Activated naive CD8-positive, alpha-beta T cell treated with anti-CD3 and anti-CD28 coated beads for 36 hours (primary cell): ENCODE measurements at places on chromosomes 16 and 17.

DNA sequence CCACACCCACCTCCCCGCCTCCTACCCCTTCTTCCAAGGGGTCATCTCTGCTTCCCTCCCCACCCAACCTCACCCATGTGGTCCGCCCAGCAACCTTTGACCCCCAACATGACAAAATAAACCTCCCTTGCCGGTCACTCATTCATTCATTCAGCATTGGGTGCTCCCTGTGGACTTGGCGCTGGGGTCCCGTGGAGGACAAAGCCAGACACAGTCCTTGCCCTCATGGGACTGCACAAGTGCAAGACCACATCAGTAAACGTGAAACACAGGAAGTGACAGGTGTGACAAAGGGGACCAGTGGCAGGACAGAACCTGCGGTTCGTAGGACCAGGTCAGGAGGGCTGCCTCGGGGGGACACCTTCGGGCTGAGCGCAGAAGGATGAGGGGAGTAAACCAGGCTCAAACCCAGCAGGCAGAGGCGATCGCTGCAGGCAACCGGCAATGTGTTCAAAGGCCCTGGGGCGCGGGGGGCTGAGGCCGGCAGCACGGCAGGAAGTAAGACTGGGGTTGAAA is 185.4 kb downstream of the SEC14L1 start:
- DNase-seq = peak; percentile 45

- no peak for DNase-seq
These were observed 58.2 kb downstream of the CDYL2 start for GRCh38 chr16:80746231-80746630.

DNA sequence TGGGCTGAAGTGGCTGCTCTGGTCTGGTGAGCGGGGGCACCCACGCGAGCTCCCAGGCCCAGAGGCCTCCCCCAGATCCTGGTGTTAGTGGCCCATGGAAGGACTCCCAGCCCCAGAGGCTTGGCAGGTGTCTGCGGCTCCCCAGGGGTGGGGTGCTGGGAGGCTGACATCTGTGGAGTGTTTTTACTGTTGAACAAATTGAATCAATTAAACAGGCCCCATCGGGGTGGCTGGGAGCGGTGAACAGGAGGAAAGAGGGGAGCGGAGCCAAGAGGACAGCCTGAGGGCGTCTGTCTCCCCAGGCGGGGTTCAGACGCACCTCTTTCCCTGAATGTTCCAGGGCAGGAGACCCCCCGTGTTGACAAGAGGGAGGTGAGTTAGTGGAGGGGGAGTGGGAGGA is 29.9 kb downstream of the ACTG1 start:
- DNase-seq = no peak

DNA sequence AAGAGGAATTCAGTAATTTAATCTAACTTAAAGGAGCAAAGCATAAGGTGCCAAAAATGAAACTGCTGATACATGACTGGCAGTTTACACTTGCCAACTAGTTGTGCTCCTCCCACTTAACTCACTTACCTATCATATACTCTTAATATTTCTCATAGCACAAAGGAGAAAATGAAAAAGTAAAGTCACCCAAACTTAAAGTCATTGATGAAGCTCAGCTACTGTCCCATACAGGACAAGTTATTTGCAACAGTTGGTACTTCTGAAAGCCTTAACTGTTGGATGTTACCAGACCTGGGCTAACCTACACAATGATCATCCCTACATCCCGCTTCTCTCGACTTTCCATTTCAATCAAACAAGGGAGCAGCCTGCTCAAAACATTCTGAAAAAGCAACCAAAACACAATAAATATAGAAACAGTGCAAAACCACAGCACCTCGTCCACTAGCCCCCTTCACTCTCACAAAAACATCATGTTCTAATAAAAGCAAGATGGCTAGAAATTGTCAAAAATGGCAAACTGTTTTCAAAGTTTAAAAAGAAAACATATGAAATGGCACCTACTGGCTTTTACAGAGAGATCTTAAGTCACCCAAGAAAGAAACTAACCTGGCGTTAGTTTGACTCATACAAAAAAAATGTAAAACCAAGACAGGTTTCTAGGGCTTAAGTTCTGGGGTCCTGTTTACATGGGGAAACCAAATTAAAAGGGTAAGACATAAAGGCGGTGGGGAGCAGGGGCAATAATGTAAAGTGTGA is 868 bp downstream of the MED13 start:
- DNase-seq = peak; percentile 4

DNA sequence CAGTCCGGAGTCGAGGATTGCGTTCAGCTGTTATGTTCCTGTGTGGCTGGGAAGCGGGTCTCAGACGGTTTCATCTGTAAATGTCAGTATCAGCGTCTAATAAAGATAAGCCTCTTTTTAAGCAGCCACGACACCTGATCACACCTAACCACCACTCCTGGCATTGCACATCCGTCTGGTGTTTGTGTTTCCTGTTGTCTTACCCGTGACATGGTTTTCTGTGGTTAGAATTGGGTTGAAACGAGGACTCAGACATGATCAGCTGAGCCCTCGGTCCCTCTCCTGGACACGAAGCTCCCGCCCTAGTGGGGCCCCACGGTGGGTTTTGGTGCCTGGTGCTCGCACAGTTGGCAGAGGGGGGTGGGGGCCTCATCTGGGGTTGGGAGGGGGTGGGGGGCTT is 18.3 kb downstream of the CPNE7 start:
- DNase-seq = no peak

DNA sequence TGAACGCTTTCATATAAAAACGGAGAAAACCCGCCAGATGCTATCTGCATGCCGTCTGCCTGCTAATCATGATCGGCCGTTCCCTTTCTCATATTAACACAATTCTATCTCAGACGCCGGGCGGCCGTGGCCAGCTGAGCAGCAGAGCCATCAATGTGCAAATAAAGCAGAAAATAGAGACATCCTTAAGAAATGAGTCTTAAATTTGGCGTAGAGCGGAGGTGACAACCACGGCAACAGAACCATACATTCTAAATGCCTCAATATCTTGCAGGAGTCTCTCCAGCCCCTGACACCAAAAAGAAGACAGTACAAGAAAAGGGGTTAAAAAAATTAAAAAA is 2.7 kb upstream of the IRX5 start:
- DNase-seq = no peak

DNA sequence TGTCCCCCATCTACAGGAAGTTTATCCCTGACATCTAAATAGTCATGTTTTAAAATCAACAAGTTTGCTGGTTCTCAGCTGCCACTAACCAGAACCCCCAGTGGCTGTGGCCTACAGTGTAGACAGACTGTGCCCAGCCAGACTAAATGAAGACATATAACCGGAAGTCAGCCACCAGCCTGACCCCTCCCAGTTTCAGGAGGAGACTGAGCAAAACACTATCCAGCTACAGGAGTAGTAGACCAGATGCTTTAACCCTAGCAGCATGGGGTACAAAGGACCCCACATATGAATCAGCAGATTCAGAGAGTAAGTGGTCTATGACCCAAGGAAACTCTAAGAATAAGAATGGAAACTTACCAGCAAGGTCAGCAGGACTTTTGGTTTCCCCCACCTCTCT is 83.4 kb downstream of the HIC1 start:
- DNase-seq = peak; percentile 9

DNA sequence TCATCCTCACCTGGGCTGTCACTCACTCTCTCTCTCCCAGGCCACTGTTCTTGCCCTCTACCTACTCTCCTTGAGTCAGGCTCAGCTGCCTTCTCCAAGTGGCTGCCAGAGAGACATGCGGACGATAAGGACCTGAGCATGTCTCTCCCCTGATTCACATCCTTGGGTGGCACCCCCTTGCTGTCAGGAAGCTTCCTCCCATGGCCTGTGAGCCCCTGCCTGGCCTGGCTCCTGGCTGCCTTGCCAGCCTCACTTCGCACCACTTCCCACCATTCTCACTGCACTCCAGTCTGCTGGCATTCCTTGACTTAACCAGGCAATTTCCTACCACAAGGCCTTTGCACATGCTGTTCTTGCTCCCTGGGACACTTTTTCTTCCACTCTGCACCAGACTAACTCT is 2.7 kb upstream of the ALDH3A1 start:
- DNase-seq = no peak

DNA sequence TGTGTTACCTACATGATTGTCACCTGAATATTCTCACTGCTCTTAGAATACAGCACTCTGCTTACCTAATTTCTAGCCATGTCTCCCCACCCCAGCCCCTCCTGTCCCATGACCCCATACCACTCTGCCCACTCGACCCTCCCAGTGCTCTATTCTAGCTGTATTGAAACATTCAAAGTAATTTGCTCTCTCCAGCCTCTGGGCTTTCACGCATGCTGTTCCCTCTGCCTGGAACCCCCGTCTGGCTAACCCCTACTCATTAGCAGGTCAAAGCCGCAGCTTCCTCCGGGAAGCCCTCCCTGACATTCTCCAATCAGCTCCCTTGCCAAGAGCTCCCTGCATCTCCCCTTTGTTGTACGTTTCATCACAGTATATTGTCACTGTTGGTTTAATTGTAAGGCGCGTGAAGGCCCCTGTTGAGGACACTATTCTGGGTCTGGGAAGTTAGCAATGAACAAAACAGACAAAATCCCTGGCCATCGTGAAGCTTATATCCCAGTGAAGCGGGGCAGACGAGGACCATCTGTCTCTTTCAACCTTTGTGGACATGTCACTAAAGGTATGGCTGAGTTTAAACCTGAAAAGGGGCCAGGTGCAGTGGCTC is 72.3 kb upstream of the LHX1 start:
- no peak for DNase-seq

GRCh38 chr16:73998707-73999106 is 297.9 kb upstream of the PSMD7 start:
- no peak for DNase-seq

GRCh38 chr17:64662774-64663367 is 764 bp upstream of the SMURF2 start:
- no peak for DNase-seq

DNA sequence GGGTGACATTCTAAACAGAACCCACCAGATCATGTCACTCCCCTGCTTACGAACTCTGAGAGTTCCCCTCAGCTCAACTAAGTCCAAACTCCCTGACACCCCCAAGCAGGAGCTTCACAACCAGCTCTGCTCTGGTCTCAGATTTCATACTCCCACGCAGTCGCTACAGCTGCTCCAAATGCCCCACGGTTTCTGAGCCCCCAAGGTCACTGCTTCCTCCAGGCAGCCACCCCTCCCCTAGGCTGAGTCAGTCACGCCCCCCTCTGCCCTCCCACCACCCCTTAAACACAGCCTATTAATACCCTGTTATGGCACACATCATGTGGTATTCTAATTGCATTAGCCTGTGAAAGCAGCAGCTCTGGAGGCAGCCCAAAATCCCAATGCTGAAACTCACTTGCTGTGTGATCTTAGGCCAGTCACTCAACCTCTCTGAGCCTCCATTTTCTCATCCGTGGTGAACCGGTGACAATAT is 51.5 kb downstream of the GSG1L start:
- no peak for DNase-seq

- DNase-seq = no peak
These were observed 5.0 kb upstream of the SPIRE2 start for GRCh38 chr16:89823087-89823823.

DNA sequence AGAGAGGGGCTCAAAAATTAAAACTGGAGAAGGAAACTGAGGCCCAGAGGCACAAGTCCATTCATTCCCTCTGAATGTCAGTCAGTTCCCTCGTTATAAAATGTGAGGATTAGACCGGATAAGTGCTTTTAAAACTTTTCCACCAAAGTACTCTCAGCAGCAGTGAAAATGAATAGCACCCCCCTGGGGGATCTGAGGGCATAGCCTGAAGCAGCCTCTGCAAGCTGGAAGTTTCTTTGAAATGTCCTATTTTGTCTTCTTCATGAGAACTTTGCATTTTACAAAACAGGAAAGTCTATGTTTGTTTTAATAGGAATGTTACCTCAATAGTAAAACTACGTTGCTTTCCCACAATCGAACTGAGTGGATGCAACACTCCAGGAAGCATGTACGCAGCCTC is 273.0 kb downstream of the CEP112 start:
- DNase-seq = no peak

DNA sequence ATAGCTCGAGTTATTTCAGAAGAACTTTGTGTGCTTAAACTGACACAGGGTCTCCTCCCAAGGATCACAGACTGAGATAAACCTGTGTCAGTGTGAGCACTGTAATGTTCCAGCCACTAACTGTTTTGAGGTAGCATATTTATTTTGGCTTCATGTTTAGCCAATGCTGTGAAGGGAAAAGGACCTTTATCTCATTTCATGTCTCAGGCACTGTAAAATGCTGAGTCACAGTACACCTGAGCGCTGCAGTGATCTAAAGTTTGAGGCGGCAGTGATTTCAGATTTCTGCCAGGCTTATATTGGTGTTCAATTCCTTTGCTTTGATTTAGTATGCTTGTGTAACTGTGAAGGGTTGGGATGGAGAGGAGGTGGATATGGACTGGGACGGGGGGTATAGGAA is 3.1 kb upstream of the DNAJA2 start:
- DNase-seq = no peak

DNA sequence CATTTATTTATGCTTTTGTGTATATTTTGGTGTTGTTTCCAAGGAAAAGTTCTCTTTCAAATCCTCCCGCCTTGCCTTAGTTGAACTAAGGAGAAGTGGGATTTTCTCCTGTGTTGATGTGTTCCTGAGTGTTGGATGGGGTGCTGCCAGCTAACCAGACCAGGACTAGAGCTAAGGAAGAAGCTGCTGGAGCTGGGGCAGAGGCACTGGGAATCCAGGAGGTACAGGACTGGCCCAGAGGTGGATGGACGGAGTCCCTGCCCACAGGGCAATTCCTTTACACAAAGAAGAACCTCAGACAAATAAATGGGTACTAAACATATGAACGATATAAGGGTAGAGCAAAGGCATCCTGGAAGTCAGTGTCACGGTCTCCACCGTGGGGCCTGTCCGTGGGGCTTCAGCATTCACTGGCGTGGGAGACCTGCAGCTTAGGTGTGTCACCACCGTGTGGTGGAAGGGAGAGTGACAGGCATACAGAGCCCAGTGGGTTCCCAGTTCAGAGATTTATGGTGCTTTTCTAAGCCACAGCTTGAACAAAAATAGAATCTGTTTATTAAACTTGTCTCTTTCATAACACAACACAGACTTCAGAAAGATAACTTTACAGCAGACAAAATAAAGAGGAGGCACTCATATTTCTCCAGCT is 270.7 kb downstream of the NTN1 start:
- DNase-seq = peak; percentile 35

- no peak for DNase-seq
These were observed 14.5 kb downstream of the MMP28 start for GRCh38 chr17:35780950-35781349.

DNA sequence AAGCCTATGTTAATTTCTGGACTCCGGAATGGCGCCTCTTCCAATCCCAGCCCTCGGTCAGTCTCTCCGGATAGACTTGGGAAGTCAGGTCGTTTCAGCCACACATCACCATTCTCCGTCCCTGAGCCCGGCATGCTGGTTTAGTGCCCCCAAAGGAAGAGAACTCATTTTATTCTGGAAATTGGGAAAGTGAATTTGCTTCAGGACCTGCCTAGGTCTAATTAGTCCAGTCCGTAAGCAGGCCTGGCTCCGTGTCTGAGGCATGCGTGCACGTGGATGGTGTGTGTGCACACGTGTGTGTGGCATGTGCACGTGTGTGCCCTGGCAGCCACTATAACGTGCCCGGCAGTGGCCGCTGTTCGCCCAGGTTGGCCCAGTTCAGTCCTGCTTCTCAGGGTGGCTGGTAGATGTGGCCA is 77.4 kb downstream of the RPA1 start:
- no peak for DNase-seq
